DMS79 (cell line): ENCODE measurements at places on chromosomes 3 and 15.
A peak's percentile ranks its signal among the peaks of the same experiment; 100 is the strongest.

DNA sequence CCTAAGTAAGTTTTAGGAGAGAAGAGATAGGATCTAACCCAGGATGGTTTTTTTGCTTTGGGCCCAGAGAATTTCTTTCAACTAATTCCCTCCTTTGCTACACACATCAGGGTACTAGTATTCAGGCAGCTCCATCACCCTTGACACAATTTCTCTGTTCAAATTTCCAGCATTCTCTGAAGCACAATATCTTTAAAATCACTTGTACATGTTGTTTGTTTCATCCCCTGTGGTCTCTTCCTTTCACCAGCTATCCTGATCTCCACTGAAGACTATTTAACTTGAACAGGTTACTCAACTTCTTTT lies 32.4 kb upstream of the FNDC3B start:
- no peak for DNase-seq

- no peak for DNase-seq
These were observed 34.0 kb downstream of the SENP7 start for GRCh38 chr3:101478980-101479379.

DNA sequence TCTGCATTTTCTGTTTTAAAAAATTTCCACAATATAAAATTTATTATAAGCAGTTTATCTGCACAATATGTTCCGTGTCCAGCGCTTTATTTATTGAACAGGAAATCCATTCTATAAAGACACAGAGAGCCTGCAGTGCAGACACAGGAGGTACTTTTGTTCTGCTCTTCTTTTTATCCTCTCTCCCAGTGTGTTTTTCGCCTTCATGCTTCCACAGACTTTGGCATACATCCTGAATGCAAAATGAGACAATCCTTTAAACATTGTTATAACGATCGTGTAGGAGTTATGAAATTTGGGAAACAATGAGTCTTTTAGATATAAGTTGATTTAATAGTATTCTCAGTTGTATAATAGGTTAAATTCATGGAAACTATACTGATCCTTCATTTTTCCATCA lies 749.2 kb downstream of the NAALADL2 start:
- DNase-seq = no peak

DNA sequence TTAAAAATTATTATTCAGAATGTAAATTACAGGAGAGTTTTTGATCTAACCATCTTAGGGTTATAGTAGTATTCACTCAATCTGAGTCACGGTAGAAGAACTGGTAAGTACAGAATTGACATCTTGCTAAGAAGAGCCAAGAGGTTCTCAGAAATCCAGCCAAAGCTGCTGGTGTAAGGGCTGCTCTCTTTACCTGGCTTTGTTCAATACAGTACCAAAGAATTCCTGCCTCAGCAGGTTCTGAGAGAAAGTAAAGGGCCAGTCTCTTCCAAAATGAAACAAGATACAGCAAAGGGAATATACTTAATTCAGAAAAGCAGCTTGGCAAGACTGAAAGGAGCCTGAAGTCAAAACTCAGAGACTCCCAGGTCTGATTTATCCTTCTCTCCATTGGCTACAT lies 193.1 kb downstream of the TNIK start:
- DNase-seq = peak; percentile 65

- DNase-seq = no peak
These were observed 17.7 kb upstream of the CGNL1 start for GRCh38 chr15:57358571-57358970.

- no peak for DNase-seq
These were observed 8.8 kb upstream of the NMD3 start for GRCh38 chr3:161212171-161212771.

DNA sequence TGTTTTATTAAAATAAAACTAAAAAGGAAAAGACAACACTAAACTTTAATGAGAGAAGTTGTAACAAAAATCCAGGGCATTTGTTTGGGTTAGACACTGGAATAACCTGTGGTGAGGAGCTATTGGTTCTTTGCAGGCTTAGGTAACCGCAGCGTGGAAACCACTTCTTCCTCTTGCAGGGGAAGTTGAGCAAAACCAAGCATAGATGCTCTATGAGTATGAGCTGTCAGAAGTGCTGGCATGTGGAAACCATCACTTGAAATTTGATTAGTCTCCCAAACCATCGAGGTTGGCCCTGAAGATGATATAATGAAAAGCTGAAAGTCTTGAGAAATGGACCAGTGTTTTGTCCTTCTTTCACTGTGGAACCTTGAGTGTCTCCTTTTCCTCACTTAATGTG lies 127.1 kb upstream of the RBMS3 start:
- DNase-seq = peak; percentile 14

- no peak for DNase-seq
These were observed 26.2 kb downstream of the LRRFIP2 start for GRCh38 chr3:37148208-37148607.

DNA sequence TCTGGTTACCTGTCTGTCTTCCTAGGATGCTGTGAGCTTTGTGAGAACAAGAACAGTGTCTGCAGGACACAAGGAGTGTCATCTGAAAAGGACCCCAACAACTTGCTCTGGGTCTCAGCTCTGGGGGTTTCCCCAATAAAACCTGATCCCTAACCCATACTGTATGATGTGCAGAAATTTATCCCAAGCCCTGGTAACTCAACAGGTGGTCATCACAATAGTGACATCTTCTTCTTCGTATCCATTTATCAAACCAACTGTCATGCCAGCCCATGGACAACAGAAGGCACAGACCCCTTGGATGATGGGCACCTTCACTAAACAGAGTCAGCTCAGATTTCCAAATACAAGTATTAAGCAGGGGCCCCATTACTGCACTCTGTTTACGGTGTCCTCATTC lies 127.5 kb downstream of the UACA start:
- DNase-seq = no peak

GRCh38 chr3:69435274-69436265 lies 49.7 kb upstream of the FRMD4B start:
- DNase-seq = no peak

DNA sequence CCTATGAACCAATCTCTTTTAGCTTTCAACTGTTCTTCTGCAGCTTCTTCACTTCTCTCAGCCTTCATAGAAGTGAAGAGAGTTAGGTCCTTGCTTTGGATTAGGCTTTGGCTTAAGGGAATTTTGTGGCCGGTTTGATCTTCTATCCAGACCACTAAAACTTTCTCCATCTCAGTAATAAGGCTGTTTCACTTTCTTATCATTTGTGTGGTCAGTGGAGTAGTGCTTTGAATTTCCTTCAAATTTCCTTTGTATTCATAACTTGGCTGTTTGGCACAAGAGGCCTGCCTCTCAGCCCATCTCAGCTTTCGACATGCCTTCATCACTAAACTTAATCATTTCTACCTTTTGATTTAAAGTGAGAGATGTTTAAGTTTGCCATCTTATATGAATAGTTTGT lies 21.7 kb downstream of the DZIP1L start:
- no peak for DNase-seq

GRCh38 chr3:37536840-37537239 lies 324.8 kb upstream of the CTDSPL start:
- no peak for DNase-seq
